Pericardium fibroblast (primary cell): ENCODE measurements at places on chromosomes 7 and 10. TPM values are rescaled to one million over a fixed set of nuclear protein-coding genes. Genes with fewer than 3 reads are reported as not detected.

Gene HDAC9
- 2.4 and 4.3 TPM in 2 replicates for total RNA-seq

Gene GIMAP6
- total RNA-seq = not detected in 2 replicates

Gene WAC
- 47.9 and 66.3 TPM in 2 replicates for total RNA-seq

Gene ADIRF
- 1.1 and 6.7 TPM in 2 replicates for total RNA-seq

Gene NUDT13
- 3.0 and 11.0 TPM in 2 replicates for total RNA-seq

Gene FXYD4
- total RNA-seq = not detected in 2 replicates

Gene LIPN
- not detected in 2 replicates for total RNA-seq
